ENCODE measurements at places on chromosomes 16 and 17.
A peak's percentile ranks its signal among the peaks of the same experiment; 100 is the strongest.

- peak; percentile 55 for DNase-seq
Measured at GRCh38 chr17:11935734-11936406, 61.4 kb downstream of the ZNF18 start.

- DNase-seq = no peak
Measured at GRCh38 chr16:69823831-69824563, 61.9 kb downstream of the WWP2 start.

GRCh38 chr17:44807093-44807816 is 22.8 kb downstream of the GJC1 start:
- no peak for DNase-seq

GRCh38 chr16:65641762-65642289 is 520.0 kb upstream of the CDH11 start:
- no peak for DNase-seq

DNA sequence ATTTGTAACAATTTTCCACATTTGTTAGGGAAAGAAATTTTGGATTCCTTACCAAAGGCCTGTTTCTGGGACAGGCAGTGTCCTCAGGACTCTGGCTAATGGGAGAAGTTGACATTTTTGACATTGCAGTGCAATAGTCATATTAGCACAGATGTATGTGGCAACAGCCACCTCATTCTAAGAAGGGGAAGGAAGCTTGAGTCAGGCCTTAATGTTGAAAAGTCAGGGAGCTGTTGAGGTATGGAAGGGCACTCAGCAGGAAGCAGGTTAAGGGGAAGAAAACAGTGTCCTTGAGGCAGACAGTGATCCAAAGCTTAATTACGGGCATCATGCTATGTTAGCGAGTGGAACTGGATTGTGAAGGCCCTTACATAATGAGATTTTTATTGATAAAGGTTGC is 20.9 kb downstream of the AKTIP start:
- DNase-seq = peak; percentile 90

DNA sequence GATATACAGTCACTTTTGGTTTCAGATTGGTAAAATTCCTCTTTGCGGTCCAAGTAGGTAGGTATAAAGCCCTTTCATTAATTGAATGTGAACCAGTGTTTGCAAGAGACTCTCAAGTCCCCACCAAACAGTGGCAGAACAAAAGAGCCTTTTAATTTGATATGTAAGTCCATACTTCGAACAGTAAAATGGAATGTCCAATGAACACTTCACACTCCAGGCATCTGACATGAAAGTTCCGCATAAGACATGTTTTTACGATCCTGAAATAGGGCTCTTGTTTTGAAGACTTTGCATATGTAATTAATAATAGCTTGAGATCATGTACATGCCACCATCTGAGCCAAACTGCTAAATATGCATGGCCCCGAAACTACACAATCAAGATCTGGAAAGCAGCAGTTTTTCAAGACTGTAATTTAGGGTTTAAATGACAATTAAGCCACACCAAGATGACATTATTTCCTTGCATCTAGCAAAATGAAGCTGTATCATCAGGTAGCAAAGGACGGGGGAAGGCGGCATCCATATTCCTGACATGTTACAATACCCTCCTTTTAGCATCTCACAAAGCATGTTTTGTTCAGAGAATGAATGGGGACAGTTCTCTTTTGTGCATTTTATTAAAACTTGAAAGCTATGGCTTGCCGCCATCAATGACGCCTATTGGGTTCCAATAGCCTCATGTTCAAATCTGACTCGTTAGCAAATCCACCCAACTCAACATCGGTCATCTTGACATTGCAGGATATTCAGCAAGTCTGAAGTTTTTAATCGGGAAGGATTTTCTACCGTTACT is 39.4 kb downstream of the LITAF start:
- no peak for DNase-seq
